Transverse colon (tissue), 4 donors: ENCODE measurements at places on chromosomes 7 and 10. TPM values are rescaled to one million over a fixed set of nuclear protein-coding genes. Genes with fewer than 3 reads are reported as not detected.

ST8SIA6 gene
- total RNA-seq = 0.64 TPM

UNCX gene
- total RNA-seq = not detected

GRCh38 chr10:73209705-73210104 is 37.4 kb downstream of the DNAJC9 start:
- DNase-seq = no peak

DNA sequence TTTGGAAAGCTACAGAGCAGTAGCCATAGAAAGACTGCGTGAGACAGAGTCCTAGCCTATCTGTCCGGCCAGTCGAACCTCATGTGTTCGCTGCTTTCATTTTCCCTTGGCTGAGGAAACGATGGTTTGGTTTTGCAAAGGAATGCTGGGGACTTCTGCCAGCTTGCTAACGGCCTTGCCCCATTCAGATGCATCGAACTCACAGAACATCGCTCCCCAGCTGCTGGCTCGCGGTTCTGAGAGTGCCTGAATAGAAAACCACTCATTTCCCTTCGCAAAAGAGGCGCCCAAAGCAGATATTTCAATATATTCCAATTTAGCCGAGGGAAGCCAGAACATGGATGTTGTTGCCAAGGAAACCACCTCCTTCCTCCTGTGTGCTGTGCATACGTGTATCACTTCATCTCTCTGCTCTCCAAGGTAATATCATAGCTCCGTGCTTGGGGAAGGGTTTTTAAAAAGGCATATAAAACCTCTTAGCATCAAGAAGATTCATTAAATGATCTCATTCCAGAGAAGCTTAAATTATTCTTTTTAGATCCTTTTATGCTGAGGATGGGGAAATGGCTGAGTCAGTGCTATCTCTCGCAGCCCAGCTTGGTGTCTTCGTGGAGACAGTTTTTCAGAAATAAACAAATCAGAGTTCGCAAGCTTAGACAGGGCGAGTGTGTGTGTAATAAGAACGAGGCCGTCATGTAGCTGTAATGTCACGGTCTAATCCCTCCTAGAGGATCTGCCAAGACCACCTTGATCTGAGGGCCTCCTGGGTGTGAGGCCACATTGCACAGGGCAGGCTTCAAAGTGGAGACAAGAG is 215.2 kb downstream of the RPS24 start:
- DNase-seq = no peak

GRM3 gene
- total RNA-seq = not detected

- no peak for DNase-seq
Measured at GRCh38 chr7:16189026-16189715, 232.2 kb downstream of the CRPPA start.

DNA sequence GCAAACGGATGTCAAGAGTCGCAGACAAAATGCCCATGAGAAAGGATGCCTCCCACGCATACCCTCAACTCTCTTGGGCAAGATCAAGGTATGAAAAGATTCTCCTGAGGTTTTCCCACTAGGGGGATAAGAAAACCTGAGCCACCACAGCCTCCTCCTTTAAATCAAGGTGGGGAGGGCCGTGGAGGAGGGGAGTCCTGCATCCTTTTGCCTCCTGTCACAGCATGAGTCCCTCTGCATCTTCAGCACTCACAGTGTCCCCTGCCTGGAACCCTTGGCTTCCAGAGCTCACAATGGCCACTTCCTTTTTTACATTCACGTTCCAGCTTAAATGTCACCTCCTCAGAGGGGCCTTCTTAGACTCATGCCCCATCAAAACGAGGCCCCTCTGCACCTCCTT is 207.6 kb downstream of the GLI3 start:
- DNase-seq = no peak

- no peak for DNase-seq
Measured at GRCh38 chr7:69696054-69696591, 97.8 kb downstream of the AUTS2 start.

DNA sequence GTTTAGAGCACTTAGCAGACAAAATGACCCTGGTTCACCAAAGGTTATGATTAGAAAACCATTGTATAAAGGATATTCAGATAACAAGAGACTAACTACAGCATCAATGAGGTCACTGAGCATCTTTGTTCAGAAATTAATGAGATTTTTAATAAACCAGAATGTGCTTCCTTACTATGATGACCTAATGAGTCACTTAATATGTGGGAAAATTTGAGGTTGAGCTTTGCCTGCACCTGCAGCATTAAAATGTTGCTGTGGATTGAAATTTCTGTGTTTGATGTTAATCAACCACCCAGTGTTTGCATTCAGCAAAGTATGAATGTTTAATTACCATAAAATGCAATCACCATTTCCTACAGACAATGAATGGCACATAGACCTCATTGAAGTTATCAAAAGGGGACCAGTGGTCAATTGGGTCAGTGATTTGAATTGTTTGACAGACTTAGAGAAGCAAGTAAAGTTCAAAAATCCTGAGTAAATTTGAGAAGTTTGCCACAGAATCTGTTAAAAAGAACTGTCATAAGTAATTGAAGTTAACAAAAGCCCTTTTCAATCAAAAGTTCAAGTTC is 45.8 kb downstream of the EXOC6 start:
- DNase-seq = no peak

- no peak for DNase-seq
Measured at GRCh38 chr7:33743594-33743993, 161.7 kb upstream of the BMPER start.

DNA sequence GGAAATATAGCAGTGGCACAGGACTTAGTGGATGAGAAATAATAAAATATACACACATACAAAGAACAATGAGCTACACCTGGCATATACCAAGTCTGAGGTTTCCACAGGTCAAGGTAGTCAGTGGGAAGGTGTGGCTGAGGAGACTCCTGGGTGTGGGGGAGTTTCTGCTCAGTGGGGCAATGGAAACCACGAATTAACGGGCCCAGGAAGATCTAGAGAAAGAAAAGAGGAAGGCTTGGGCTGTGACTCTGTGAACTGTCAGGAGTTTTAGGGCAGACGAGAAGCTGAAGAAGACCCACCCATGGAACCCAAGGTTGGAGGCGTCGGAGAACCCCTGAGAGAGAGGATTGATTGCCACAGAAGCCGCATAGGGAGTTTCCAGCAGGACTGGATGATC is 196.5 kb downstream of the HERPUD2 start:
- DNase-seq = no peak

DNA sequence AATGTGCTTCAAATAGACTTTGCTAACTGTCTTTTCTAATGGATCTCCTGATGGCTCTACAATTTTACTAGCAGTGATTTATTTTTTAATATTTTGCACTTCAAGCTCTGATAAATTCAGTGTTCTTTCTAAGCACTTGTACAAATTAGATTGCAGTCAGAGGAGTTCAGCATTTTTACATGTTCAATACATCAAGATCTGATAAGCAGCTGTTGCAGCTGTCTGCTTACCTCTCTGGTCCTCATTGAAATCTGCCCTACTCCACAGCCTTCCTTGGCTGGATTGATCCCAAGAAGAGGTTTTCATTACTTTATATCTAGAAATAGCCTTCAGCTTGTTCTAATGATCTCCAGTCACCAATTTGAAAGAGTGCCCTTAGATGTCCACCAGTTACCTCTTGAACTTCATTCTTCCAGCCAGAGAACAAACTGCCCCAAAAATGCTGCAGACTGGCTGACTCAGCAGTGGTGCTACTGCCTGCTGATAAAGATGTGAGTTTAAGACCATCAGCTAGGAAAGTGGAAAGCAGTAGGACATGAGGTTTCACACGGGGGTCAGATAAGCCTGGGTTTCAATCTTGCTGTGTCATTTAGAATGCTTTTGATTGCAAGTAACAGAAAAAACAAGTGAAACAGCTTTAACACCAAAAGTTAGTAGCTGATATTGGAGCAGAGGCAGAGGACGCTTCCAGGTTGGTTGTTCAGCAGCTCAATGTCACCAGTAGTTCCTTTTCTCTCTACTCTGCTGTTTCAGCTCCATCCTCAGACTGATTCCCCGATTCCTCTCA is 350.9 kb upstream of the NPVF start:
- DNase-seq = no peak

- DNase-seq = no peak
Measured at GRCh38 chr10:10132009-10132408, 885.7 kb upstream of the CELF2 start.

ZNF789 gene
- total RNA-seq = 30.7 TPM

DNA sequence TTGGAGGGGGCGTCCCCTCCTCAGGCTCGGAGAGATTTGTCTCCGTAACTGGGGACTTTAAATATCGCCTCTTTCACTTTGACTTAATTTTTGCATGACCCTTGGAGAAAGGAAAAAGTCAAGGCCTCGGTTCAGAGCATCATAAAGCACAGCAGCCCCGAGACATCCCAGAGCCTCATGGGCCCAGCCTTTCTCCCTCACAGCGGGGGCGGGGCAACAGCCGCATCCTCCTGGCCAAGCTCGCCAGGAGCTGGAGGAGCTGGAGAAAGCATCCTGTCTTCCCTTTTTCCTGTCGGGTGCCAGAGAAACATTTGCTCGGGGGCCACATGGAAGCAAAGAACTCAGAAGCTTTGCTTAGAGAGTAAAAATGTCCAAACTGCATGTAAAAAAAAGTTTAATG is 43.6 kb upstream of the DPYSL4 start:
- no peak for DNase-seq

- no peak for DNase-seq
Measured at GRCh38 chr10:133082685-133083421, 4.9 kb upstream of the ADGRA1 start.

DNA sequence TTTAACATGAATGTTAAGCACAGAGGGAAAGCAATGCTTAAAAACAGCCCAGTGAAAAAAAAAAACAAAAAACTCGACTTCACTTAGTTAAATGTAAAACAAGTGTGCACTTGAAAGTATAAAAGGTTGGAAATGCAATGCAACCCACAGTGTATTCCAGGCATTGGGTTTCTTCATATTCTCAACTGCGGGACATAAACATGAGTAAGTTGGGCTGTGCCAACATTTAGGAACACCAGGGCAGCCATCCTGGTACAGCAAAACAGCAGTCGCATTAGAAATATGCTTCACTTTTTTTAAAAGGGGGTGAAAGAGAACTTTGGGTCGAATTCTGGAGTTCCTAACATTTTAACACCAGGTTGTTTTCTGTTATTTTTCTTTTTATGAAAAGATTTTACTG is 937 bp downstream of the STEAP1 start:
- no peak for DNase-seq

DNA sequence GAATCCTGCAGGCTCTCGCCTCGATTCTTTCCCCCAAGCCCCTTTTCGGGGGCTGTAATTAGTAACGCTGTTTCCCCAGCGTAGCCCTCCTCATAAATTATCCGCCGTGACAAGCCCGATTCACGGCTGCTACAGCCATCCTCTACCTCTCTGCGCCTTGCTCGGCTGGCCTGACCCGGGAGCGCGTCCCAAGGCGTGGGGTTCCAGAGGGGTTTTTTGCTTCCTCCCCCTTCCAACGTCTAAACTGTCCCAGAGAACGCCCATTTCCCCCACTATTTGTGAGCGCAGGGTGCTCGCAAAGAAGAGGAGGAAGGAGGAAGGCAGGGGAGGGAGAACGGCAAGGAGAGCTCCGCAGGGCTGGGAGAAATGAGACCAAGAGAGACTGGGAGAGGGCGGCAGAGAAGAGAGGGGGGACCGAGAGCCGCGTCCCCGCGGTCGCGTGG is 880 bp downstream of the HOXA5 start:
- DNase-seq = no peak

- no peak for DNase-seq
Measured at GRCh38 chr10:22737587-22737986, 23.2 kb upstream of the PIP4K2A start.

KLHDC10 gene
- 23.5 TPM for total RNA-seq

GRCh38 chr7:35593899-35594298 is 101.0 kb downstream of the HERPUD2 start:
- no peak for DNase-seq

THSD7A gene
- total RNA-seq = 2.1 TPM

DNA sequence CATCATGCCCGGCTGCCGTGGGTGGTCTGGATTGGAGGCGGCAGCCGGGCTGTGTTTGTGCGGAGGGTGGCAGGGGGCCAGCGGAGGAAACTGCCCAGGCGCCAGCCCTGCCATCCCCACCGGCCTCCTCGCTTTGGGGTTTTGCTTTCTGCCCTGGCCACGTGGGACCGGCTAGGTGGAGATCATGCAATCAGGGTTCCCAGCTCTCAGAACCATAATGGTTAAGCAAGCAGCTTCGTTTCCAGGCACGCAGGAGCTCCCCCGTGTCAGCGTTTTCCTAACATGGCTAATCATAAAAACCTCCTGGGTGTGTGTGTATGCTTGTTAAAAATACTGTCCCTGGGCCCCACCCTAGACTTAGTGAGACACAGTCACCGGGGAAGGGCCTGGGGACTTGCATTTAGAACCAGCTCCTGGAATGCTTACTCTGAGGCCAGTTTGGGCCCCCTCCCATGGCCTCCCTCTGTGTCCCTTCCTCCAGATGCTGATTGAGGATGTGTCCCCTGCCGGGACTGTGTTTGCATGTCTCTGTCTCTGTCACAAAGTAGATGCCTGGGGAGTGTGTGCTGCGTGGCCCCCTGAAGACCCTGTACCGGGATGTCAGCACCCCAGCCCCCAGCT is 119.3 kb downstream of the CUX1 start:
- peak; percentile 71 for DNase-seq

- DNase-seq = no peak
Measured at GRCh38 chr7:80609751-80610150, 28.7 kb upstream of the CD36 start.

DNA sequence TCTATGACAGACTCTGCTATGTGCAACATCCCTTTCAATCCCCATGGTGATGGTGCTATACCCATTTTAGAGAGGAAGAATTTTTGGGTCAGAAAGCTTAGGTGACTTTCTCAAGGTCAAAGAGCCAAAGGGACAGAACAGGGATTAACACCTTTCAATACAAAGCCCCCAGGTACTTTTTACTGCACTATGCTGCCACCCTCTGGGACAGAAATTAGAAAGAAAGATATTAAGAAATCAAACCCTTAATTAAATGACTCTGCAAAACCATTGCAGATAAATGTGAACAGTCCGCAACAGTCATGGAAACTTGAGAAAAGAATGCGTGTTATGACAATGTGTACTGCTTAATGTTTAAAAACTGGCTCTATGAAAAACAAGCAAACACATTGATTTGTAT is 673.7 kb downstream of the MAGI2 start:
- DNase-seq = no peak

DNA sequence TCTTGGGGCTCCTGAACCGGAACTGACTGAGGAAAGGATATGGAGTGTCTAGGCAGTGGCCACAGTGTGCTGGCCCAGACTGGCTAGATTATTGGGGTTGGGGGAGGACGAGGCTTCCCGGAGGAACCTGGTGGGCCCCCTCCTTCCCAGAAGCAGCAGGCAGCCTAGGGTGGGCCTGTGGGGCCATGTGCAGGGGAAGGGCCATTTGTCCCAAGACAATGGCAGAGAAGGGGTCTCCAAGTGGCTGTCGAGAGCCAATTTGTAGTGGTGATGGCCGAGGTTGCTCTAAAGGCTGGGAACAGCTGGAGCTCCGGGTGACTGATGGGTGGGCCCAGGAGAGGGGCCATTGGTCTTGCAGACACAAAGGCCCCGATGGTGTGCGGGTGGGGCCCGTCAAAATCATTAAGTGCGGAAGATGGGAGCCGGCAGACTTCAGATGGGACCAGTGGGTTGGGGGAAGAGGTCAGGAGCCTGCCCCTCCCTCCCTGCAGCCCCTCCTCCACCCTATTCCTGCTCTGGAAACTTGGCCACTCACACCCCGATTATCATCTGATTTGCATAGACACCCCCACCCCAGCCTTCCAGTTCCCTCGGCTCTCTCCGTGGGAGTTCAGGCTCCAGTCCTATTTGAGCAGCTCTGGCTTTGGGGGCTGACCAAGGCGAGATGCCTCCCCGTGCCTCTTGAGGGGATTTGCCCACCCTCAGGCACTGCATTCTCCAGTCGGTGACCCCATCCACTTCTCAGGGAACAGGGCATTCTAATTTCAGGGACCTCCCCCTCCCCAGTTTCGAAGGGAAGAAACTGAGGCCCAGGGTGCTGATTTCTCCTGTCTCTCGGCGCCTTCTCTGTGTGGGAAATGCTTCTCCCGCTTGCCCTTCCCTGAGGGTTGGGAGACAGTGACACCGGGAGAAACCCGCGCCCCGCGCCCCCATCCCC is 36.0 kb upstream of the PAX2 start:
- no peak for DNase-seq
